ENCODE measurements at places on chromosomes 3 and 15.

GRCh38 chr15:60706145-60706544 is 227.2 kb upstream of the ICE2 start:
- no peak for DNase-seq

DNA sequence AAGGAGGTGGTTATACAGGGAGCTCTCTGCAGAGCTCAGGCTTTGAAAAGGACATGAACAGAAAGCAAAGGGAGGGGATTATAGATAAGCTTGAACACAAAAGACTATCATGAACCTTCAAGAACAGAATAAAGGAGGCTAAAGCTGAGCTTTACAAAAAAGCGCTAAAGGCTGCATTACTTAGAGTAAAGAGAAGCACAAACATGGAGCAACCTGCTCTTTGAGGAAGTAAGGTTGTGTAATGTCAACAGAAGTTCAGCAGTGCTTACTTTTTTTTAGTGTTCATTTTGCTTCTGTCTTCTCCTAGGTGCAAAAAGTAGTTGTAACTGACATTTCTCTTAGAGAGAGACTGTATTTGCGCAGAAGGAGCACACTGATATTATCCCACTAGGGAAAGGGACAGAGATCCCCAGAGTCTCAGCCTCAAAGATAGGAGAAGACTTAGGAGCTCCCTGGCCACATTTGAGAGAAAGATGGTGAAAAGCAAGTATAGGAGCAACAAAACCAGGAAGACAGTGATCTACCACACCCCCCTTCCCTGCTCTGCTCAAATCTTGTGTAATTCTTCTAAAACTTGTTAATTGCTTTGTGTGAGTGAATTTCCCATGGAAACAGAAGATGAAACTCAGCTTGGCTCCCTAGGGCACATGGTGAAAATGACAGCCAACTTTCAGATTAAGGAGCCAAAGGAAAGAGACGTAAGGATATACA is 54.7 kb downstream of the QTRT2 start:
- DNase-seq: no peak

DNA sequence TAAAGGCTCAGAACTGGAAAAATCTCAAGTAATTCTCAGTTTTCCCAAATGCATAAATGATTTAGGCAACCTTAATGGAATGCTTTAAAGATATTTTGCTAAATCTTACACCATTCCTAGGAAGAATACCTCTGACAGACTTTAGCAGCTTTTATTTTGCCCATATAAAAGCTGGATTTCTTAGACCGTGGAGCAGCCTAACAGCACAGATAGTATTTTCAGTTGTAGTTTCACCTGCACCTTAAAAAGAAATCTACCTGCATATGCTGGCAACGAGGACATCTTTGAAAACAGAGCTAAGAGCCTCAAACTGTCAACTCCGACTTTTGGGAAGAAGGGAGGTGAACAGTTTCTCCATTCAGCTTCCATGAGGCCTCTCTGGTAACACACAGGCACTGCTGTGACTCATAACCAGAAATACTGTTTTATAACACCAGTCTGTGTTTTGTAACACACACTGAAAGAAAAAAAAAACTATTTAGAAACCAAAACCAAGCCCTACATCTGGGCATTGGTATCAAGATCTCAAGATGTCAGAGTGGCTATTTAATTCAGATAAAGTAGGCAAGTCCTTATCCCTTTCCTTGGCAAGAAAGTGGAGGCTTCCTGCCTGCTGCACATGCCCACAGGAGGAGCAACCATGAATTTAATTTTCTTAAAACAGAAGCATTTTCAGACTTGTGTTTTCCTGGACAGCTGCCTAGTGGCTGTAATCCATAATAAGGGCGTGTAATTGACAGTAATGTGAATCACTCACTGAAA is 181.5 kb upstream of the ICE2 start:
- DNase-seq: no peak

DNA sequence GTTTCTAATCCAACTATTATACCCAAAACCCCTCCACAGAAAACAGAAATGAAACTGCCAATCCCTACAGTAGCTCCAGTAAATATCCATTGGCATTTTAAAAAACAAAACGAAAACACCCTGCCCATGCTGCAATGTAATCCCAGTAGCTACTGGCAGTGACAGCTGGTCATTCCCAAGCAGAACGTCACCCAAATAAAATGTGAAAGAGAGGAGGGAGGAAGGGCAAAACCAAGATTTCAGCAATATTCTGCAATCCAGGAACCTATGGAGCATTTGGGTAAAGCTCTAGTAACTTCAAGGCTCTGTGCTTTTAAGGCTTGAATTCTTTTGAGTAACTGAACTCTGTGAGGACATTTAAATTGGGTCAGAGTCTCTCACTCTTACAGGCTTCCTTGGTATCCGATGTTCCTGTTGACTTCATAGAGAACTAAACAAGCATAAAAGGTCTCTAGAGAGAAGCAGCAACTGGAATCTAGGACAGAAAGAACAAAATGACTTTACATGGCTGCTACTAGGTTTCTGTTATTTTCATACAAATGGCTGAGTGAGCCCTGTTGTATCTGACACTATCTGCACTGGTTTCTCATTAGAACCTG is 136.2 kb downstream of the TNIK start:
- DNase-seq: no peak

Data from stimulated activated CD4-positive, alpha-beta T cell treated with anti-CD3 and anti-CD28 coated beads, Interleukin-4, amount 100 ng/mL, for 1 hour (primary cell).